ENCODE measurements at places on chromosomes 4 and X.

DNA sequence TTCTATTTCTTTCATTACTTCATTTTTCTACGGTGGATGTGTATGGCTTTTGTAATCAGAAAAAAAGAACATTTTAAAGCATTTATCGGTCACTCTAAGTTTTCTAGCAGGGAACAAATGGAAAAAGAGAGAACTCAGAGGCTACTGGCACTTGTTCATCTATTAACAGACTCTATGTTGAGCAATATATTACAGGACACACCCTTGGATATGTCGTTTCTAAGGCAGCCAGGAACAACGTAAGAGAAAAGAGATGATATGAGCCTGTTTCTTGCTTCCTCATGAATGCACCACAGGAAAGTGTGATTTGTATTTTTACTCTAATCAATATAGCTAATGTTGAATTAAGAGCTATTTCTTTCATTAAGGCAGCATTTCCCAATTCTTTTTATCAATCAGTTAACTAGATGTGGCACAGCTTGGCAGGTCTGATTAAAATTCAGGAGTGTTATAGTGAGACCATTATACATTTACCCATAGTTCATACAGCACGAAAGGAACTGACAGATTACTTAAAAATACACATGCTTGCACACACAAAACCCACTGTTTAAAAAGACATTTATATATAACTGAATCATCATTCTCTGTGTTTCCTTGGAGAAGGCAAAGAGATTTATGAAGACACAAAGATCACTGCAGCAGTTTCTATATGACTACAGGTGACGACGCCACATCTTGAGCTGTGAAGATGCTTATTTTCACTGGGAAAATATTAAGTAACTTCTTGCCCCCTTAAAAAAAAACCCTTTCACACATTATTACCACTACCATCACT lies 13.0 kb downstream of the RAB9B start:
- peak; percentile 5 for DNase-seq

DNA sequence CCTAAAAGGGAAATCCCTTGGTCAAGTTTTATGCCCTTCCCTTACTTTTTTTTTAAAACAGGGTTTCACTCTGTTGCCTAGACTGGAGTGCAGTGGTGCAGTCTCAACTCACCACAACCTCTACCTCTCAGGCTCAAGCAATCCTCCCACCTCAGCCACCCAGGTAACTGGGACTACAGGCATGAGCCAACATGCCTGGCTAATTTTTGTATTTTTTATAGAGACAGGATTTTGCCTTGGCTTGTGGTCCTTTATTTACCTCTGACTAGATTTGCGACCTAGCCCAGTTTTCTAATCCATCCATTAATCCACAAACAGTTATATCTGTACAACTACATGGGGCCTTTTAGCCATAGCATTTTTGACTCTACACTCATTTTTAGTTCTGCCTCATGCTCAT lies 23.7 kb downstream of the CDS1 start:
- no peak for DNase-seq

- DNase-seq, result no peak
Observed at GRCh38 chr4:73860917-73861316, 7.8 kb downstream of the PF4V1 start.

- DNase-seq, result no peak
Observed at GRCh38 chrX:19743386-19743785, 144.0 kb downstream of the SH3KBP1 start.

DNA sequence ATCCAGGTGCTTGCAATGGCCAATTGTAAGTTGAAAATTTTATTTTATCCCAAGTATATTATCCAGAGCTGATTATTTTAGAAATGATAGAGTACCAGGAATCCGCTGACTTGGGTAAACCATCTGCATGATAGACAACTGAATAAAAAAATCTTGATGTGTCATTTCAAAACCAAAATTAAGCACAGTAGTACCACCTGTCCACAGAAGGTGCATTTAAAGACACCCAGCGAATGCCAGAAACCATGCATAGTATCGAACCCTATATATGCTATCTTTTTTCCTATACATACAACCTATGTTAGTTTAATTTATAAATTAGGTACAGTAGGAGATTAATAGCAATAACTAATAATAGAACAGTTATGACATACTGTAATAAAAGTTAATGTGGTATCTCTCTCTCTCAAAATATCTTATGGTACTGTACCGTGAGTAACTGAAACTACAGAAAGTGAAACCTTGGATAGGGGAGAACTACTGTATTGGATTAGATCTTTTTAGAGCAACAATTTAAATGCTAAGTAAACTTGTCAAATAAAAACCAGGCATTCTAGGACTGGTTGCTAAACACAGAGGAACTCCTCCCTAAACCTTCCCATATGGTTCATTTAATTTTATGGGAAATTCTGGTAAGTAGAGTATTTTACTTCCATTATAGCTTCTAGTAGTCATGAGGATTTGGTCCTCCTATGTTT lies 6.2 kb downstream of the NEIL3 start:
- peak; percentile 16 for DNase-seq

DNA sequence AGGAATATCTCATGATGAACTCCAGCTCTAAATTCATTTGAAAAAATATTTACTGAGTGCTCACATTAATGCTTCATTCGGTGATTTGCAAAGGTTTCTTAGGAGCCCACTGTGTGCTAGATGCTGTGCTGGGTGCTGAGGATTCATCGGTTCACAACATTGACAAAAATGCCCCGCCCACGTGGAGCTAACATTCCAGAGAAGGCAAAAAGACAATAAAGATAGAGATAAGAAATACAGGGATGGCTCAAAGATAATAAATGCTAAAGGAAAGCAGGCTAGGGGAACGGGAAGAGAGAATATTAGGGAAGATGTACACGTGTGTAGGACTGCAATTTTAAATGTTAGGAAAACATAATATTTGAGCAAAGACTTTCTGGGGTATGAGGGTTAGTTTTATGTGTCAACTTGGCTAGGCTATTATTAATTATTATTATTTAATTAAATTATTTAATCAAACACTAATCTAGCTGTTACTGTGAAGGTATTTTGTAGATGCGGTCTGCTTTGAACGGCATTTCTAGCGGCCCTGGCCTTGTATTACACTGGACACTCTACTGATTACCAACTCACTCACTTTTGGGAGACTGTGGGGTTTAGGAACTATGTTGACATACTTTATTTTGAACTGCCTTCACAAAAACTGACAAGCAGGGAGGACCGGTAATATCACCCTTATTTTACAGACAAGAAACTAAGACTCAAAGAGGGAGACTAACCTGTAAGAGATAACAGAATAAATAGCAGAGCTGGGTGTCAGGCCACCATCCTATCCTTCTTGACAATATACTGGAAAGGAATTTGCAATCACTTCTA lies 61.9 kb upstream of the IRF2 start:
- DNase-seq, result no peak

GRCh38 chrX:48451708-48452107 lies 18.4 kb downstream of the SLC38A5 start:
- DNase-seq, result no peak

GRCh38 chr4:184021389-184021788 lies 116.3 kb downstream of the STOX2 start:
- no peak for DNase-seq

GRCh38 chr4:38769441-38769840 lies 13.3 kb downstream of the TLR10 start:
- DNase-seq, result no peak

- no peak for DNase-seq
Observed at GRCh38 chr4:6733358-6734164, 17.6 kb downstream of the BLOC1S4 start.

- no peak for DNase-seq
Observed at GRCh38 chr4:9989918-9990635, 31.2 kb downstream of the SLC2A9 start.

GRCh38 chrX:154695911-154696675 lies 42.7 kb upstream of the CTAG2 start:
- peak; percentile 72 for DNase-seq

GRCh38 chrX:110037178-110037577 lies 34.3 kb downstream of the TMEM164 start:
- DNase-seq, result no peak

GRCh38 chrX:112863850-112864249 lies 23.2 kb upstream of the AMOT start:
- DNase-seq, result no peak

GRCh38 chr4:63619771-63620170 lies 789.5 kb downstream of the TECRL start:
- no peak for DNase-seq

GRCh38 chr4:2545321-2546013 lies 9.0 kb downstream of the FAM193A start:
- DNase-seq, result no peak

DNA sequence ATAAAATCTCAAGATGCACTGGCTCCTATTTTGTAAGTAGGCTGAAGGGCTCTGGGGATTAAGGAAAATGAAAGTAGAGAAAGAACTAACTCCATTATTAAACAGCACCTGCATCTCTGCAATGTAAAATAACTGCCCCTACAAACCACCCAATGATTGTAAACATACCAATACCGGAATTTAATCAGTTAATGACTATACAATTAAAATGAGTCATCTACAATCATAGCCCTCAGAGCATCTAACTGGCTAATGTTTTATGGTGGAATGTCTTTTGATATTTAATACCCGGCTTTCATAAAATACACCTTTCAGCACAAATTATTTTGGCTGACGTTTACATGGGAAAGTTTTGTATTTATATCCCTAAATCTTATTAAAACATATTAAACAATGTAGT lies 142.3 kb downstream of the PAPSS1 start:
- DNase-seq, result no peak

GRCh38 chr4:82398263-82398662 lies 24.5 kb upstream of the HNRNPD start:
- DNase-seq, result no peak

DNA sequence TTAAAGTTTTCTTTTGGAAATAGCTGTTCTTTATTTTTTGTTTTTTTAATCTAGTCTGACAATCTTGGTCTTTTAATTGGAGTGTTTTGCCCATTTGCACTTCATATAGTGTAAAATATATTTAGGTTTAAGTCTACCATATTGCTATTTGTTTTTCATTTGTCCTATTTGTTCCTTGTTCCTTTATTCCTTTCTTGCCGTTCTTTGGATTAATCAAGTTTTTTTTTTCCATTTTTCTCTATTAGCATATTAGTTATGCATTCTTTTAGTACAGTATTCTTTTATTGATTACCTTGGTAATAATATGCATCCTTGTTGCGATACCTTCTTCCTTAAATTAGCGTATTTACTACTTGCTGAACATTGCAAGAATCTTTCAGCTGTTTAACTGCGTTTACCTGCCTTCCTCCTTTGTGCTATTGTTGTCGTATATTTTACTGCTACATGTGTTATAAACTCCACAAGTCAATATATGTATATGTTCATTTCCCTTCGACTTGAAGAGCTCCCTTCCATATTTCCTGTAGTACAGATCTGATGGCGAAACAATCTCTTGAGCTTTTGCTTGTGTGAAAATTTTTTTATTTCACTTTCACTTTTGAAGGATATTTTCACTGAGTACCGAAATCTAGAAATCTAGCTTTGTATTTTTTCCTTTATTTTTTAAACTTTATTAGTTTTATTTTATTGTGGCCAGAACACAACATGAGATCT lies 23.9 kb upstream of the RNF212 start:
- DNase-seq, result no peak

DNA sequence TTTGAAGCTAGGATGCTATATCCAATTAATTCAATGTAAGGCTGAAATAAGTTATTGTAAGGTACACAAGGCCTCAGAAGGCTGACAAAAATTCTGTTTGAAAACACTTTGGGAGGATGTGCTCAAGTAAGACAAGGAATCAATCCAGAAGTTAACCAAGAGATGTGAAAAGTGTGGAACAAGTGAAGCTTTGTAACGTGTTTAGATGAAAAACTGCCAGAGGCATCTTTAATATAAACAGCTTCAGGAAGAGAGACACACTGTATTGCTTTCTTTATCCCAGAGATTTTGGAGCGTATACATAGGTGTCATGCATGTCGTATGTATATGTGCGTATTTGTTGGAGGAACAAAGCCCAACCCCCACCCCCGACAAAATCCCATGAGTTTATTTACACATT lies 28.3 kb upstream of the YTHDC1 start:
- DNase-seq, result no peak

DNA sequence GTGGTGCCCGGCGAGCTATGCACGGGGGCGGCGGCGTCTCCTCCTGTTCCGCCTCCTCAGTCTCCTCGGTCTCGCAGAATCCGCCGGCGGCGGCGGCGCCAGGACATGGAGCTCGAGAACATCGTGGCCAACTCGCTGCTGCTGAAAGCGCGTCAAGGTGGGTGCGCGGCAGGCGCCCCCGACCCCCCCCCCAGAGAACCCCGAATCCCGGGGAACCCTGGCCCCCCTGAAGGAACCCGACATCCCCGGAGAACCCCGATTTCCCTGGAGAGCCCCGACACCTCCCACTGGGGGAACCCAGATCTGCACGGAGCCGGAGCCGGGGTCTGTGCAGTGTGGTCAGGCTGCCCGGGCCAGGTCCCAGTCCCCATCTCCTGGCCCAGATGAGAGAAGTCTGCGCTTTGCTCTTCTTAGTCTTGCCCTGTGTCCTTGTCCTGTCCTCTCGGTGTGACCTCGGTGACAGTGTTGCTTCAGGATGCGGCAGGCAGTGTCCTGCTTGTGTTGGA lies 648 bp downstream of the GRK4 start:
- peak; percentile 82 for DNase-seq

DNA sequence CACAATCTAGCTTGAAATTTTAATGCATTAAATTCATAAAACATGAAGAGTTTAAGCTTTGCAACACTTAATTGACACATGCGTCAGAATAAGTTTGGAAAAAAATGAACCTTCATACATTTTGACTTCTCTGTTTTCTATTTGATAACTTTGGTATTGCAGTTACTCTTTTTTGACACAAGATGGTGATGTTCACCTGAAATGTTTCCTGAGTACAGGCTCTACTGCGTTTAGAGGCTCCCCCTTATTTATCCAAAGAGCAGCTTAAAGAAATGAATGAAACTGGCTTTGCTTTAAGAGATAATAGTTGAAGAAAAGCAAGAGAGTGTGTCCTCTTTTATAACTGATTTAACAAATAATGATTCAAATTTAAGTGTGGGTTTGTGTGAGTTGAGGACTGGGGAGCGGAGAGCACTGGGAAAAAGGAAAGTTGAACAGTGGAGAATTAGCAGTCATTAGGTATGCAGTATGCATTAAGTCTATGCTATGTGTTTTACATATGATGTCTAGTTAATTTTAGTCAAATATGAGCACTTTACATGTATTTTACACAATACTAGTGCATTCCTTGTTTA lies 180.6 kb upstream of the NUDT6 start:
- peak; percentile 44 for DNase-seq

DNA sequence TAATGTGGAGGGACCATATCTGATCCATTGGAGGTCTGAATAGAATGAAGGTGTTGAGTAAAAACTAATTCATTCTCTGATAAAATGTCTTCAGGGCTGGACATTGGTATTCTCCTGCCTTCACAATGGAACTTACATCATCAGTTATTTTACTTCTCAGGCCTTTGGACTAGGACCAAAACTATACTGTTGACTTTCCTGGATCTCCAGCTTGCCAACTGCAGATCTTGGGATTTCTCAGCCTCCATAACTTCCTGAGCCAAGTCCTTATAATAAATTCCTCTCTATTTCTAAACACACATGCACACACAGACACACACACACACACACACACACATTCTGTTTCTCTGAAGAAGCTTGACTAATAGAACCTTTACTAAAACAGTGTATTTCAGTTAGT lies 1858.6 kb upstream of the ADGRL3 start:
- no peak for DNase-seq

GRCh38 chr4:15735536-15735935 lies 32.7 kb downstream of the BST1 start:
- no peak for DNase-seq

Measured in GM03348 (cell line).